ENCODE measurements at places on chromosomes 5 and 9.

GRCh38 chr5:95162231-95162992 lies 122.5 kb downstream of the MCTP1 start:
- DNase-seq, result no peak

DNA sequence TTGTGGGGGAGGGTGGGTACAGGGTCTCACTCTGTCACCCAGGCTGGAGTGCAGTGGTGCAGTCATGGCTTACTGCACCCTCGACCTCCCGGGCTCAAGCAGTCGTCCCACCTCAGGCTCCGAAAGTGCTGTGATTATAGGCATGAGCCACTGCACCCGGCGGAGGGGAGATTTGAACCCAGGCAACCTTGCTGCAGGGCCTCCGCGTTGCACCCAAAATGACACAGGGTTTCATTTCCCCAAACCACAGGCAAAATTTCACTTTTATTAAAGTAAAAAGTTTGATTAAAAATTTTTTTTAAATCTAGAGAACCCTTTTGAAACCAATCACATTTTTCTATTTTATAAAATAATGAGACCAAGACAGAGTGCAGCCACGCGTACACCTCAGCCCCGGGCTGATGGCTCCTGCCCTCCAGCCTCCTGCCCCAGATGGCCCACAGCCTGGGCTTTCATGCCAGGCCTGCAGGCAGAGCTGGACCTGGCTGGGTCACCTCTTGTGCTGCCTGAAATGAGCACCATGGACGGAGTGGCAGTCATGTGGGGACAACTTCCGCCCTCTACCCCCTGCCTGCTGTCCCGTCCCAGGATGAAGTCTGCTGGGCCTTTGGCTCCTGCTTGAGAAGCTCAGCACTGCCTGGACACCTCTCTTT lies 30.5 kb downstream of the USP20 start:
- no peak for DNase-seq

DNA sequence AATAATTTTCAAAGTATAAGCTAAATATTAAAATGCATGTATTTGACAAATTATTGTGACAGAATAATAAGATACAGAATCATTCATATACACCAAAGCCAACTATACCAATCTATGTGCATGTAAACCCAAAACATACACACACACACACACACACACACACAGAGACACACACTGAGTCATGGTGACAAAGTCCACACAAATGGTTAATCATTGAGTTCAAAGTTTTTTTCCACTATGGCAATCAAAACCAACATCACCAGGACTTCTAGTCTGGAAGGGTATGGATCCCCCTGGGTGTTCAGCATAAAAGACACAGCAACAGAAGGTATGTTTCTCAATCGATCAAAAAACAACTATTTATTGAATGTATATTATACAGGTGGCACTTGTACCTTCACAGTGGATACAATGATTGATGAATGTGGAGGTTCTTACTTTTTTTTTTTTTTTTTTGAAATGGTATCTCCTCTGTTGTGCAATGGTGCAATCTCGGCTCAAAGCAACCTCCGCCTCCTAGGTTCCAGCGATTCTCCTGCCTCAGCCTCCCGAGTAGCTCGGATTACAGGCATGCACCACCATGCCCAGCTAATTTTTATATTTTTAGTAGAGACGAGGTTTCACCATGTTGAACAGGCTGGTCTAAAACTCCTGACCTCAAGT lies 137.0 kb downstream of the PDE4D start:
- DNase-seq, result no peak

DNA sequence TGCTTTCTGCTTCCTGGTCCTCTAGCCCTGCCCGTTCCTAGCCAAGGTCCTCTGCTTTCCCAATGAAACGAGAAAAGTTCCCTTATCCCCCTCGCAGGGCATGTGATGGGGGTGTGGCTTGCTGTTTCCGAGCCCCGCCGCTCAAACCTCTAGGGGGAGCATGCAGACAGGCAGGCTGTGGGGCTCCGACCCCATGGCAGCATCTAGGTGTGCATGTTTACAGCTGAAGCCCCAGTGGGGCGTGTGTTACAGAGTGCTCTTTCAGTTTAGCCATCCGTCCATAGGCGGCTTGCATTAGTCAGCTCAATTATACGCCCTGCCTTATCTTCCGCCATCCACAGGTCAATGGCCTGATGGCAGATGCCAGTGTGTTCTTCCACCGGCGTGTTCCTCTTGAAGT lies 48.3 kb upstream of the SPATA31E1 start:
- DNase-seq, result no peak

DNA sequence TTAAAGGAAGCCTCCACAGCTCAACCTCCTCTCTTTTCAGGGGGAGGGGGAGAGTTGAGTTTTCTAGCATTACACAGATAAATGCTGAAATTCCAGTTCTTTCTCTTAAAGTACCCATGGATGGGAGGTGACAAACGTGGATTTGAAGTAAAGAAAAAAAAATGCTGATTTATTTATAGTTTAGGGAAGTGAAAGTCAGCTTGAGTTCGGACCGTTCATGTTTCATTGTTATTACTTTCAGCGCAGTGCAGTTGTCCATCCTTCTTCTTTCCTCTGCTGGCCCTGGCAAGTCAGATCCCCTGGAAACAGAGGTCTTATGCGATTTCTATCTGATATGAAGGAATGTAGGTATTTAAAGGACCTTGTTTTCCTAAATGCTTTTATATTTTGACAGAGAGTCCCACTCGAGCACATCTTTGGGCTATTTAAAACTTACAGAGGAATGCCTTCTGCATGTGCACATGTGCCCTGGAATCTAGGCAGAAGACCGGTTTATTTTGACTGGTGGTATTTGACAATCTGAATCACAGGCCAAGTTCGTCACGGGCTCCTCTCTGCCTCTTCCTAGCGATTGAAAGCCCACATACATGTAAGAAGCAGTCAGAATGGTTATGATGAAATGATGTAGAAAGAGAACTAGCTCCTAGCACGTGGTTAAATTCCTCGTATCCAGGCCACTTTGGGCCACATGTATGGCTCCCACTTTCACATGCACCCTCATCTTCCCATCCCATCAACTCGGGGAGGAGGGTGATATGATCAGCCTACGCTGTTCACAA lies 385.2 kb upstream of the KLF4 start:
- DNase-seq, result no peak

DNA sequence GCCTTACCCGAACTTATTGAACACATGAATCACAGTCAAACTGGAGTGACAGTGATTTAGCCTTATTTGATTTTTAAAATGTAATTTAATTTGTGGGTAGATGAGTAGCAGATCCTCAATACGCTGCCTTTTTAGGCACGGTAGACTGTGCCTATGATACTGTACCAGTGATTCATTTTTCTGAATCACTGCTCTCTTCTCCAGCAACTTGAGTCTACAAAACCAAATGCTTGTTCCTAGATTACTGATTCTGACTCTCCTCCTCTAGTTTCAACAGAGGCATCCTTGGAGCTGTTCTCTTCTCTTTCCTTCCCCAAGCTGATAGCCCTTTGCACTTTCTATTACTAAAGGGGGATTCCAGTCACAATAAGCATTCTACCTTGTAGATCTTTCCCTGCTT lies 94.3 kb upstream of the IL7R start:
- no peak for DNase-seq

- DNase-seq, result no peak
Measured at GRCh38 chr5:121313886-121314285, 537.8 kb upstream of the FTMT start.

DNA sequence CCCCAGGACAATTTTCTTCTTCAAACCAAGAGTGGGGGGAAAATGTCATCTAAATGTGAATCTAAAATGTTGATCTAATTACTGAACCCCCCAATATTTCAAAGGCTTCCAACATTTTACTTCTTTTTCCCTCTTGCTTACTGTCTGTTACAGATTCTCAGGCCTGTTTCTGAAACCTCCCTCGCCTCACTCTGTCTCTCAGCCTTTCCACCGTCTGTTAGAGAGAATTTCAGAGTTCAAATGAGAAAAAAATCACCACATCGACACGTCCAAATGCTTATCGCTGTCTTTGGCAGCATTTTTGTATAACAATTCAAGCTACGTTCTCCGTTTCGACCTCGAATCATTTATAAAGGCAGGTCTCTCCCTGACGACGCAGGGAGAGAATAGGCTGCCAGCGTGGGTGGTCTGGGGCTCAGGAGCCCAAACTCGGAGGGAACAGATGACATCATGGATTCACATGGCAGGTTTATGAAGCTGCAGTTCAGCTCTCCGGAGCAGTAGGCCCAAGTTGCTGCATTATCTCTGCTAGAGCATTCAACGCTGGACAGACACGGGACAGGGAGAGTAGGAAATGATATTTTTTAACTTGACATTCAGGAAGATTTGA lies 139.8 kb downstream of the GAS1 start:
- no peak for DNase-seq

DNA sequence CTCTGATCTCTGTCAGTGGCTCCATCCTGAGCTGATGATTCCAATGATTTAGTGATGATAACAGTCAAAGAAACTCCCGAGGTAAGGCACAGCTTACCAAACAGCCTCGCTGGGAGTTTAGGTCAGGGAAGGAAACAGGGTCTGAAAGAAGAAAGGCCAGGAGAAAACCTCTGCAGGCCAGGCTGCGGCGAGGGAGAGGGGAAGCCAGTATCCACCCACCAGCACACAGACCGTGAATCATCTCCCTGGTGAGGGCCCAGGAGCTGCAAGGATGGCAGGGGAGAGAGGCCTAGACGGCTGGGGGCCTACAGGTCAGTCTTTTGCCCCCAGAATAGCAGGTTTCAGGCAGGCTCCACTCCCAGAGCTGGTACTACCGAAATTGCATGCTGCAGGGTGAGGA lies 590.5 kb downstream of the CCDC171 start:
- DNase-seq, result no peak

- peak; percentile 61 for DNase-seq
Measured at GRCh38 chr5:52690236-52690768, 97.4 kb upstream of the ITGA1 start.

DNA sequence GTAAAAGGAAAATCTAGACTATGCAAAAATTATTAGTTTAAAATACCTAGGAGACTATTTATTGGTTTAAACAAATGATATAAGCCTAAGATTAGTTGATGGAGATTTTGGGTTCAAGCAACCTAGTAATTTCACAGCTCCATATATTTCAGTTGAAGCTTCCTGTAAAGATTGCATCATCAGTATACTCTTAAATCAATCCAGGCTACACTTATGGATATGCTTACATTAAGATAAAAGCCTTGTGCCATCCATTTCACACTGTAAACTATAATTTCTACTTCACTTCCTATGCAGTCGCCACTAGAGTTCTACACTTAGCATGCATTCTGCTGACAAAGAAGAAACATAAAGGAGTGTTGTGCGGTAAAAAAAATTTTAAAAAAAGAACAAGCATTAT lies 7.3 kb upstream of the LIX1 start:
- no peak for DNase-seq

- peak; percentile 69 for DNase-seq
Measured at GRCh38 chr9:128702445-128702948, at the start of gene PKN3. Gene PKN3, plus strand, starts transcription at chr9:128702503. Its CDS starts 413 bp downstream, at chr9:128702916.

GRCh38 chr9:99162759-99163364 lies 57.9 kb downstream of the TGFBR1 start:
- peak; percentile 36 for DNase-seq

DNA sequence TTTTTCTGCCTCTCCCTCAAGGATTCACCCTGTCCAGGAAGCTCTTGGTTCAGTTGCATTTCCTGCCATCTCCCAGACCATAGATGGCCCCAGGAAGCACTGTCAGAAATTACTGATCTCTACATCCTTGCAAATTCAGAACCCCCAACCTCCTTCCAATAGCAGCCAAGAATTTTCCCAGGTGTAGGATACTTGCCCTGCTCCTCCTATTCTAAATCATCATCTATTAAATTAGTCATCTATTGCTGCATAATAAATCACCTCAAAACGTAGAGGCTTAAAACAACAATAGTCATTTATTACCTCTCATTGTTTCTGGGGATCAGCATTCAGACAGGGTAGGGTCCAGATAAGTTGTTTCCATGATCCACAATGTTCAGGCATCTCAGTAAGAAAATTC lies 26.1 kb upstream of the ADRA1B start:
- no peak for DNase-seq

DNA sequence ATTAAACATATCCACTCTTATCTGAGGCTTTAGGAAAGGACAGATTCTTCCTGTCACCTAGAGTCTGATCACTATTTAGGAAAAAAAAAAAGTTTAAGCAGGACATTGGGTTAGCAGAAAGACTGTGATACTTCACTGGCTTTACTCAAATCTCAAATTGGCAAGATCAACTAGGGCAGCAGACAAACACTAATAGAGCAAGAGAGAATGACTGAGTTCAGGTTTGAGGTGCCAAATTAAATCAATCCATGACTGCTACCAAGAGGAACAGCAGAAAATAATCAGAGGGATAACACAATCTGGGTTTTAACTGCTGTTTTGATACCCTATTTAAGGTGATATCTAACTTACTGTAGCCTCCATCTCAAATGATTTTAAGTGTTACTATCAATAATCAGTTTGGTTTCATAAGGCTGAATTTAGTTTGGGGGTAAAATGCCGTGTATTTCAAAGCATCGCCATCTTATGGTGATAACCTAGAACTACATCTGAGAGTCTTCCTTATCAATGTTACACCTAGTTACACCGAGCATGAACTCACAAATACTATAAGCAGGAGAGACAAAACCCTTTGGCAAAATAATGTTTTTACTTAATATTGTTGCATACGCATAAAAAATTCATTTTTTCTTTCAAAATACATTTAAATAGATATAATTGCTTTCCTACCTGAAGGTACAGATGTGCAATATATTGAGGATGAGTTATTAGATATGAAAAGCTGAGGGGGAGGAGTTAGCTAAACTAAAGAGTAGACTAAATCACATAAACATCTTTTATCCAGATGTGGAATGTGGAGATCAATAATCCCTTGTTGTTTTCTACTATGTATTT lies 286.4 kb upstream of the CDH12 start:
- DNase-seq, result no peak

DNA sequence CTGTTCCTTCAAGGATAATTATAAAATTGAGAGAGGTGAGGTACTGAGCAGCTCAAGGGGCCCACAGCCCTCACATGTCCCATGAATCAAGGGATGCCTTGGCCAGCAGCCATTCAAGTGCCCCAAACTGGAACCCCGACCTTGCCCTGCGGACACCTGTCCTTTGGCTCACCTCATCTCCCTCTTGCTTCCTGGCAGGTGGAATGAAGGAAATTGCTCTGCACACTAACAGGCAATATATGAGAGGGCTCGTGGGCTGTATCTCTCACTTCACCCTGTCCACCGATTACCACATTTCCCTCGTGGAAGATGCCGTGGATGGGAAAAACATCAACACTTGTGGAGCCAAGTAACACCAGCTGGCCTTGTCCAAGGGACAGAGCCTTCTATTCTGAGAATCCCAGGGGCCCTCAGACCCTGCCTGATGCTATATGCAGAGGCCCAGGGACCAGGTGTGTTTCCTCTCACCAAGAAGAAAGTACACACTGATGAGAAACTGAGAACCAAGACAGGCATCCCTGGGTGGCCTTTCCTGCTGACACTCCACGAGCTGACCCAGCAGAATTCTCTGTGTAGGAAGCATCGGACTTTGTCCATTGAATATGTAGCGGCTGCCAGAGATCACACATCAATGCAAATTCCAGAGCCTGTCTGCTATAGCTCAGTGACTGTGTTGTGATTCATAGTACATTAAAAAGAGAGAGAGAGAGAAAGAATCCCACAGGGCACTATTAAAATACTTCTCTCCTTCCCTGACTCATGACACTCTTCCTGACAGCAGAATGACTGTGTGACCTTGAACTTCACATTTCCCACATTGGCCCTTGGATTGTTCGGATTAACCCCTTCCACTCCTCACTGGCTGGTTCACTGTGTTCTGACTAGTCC lies 92.6 kb downstream of the LIFR start:
- peak; percentile 93 for DNase-seq

All from AG10803 (cell line).